ENCODE measurements at places on chromosomes 1 and 21.

- no peak for DNase-seq
These were observed 187.2 kb downstream of the NFIA start for GRCh38 chr1:61269602-61270001.

GRCh38 chr1:169949139-169949538, 55.4 kb upstream of the SCYL3 start:
- no peak for DNase-seq

DNA sequence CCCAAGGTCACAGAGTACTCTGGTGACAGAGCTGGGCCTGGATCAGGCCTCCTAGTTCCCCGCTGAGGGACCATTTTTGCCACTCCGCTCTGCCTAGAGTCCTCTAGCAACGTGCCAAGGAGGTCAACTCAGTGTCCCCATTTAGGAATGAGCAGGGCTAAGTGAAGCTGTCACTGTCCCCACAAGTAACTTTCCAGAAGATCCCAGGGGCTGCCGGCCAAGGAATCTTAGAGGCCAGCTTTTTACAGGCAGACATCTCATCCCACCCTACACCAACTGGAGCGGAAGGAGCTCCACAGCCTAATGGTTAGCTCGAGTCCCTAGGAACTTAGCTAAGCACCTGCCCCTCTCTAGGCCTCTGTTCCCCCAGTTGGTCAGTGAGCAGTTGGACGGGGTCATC, 59.7 kb downstream of the VWA5B1 start:
- DNase-seq = no peak

GRCh38 chr1:211287218-211287617, 28.1 kb downstream of the RCOR3 start:
- DNase-seq = no peak

DNA sequence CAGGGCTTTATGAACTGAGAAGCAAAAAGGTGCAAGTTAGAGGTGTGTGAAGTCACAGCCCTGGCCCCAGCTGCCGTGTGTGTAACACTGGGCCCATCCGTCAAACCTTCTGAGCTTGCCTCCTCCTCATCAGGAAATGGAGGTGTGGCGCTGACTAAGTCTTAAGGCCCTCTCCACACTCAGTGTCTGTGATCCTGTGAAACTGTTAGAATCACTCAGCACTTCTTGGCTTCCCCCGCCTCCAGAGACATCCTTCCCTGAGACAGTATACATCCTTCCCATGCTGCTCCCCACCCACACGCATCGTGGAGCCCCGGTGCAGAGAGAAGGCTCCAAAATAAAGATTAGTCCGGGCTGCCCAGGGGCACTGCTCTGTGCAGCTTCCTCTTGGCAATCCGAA, 33.3 kb downstream of the LRP8 start:
- peak; percentile 49 for DNase-seq

DNA sequence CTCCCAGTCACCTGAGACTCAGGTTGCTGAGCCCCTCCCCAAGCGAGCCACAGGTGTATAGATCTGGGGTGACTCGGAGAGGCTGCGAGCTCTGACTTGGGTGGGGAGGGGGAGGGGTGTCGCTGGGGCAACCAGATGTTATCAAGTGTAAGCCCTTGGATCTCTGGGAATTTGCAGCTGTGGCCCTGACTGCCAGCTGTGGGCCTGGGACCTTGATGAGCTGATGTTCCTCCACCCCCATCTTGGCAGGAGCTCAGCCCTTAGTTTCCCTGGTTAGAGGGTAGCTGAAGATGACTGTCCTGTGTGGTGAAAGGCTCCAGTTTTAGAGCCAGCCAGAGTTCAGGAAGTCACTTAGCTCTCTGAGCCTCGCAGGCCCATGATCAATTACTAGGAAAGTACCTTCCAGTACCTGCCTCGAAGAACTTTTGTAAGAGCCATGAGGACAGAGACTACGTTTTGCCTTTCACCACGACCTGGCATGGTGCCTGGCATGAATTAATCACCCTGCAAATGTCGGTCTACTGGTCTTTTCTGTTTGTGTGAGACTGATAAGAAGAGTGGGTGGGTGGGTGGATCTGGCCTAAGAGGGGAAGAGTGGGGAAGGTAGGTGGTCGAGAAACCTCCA, 55.8 kb downstream of the YARS1 start:
- DNase-seq = peak; percentile 95

- DNase-seq = peak; percentile 64
These were observed 31.9 kb downstream of the PUM1 start for GRCh38 chr1:31033598-31033997.

DNA sequence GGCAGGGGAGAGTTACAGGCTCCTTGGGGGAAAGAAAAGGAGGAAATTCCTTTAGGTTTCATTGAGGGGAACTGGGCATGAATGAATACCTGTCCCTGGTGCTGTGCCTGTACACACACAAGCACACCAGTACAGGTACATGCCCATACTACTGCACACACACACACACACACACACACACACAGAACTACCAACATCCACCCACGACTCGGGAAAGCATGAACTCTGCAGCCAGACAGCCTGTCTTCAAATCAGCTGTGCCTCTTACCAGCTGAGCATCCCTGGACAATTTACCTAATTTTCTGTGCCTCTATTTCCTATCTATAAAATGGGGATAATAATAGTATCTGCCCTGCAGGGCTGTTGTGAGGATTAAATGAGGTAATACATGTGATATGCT, 7.2 kb upstream of the GRIK3 start:
- no peak for DNase-seq

- no peak for DNase-seq
These were observed 15.4 kb upstream of the RNU1-4 start for GRCh38 chr1:16724718-16725438.

GRCh38 chr1:223140611-223141405, 2.2 kb downstream of the TLR5 start:
- DNase-seq = peak; percentile 52

GRCh38 chr1:91406773-91407389, 2.2 kb upstream of the HFM1 start:
- DNase-seq = no peak

GRCh38 chr1:91884459-91885212, 1.3 kb downstream of the TGFBR3 start:
- peak; percentile 18 for DNase-seq

- no peak for DNase-seq
These were observed 135.3 kb downstream of the RUNX1 start for GRCh38 chr21:34913811-34914210.

DNA sequence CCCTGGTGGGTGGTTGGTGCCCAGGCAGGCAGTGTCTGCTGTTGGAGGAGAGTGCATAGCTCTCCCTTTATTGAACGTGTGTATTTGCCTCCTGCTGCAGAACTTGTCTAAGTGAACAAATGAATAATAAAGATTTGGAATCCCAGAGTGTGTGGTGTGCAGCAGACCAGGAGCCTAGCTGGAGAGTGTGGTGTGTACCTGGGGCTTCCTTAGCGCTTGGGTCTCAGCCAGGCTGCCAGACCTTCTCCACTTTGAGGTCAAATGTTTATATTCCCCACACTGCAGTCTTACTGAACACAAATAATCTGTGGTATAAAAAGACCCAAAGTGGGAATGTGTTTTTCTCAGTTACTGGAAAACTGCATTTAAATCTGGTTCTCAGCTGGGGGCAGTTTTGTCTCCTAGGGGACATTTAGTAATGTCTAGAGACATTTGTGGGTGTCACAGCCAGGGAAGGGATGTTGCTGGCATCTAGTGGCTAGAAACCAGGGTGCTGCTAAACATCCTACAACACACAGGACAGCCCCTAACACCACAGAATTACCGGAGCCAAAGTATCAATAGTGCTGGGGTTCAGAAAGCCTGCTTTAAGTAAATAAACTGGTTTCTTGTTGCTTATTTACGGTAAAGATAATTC, 23.6 kb downstream of the SLC37A1 start:
- DNase-seq = no peak

DNA sequence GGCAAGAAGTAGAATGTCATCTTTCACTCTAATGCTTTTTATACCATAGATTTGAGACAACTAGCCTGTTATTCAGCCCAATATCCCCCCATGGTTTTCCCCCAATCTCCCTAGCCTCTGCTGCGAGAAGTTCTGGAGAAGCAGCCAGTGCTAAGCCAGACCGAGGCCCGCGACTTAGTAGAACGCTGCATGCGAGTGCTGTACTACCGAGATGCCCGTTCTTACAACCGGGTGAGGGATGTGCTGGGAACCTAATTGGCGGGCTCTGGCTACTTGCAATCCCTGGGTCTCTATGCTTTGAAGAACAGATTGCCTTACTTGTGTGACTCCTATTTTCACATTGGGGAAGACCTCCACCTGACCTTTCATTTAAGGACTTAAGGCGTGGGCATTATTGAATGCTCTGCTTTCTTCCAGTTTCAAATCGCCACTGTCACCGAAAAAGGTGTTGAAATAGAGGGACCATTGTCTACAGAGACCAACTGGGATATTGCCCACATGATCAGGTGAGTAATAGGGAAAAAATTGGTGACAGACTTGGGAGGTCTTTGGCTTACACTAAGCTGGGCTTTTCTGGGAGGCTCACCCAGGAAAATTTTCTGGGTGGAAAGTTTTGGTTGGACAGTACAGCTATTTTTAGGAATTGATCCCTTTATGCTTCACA, 1.9 kb downstream of the PSMB4 start:
- peak; percentile 19 for DNase-seq

DNA sequence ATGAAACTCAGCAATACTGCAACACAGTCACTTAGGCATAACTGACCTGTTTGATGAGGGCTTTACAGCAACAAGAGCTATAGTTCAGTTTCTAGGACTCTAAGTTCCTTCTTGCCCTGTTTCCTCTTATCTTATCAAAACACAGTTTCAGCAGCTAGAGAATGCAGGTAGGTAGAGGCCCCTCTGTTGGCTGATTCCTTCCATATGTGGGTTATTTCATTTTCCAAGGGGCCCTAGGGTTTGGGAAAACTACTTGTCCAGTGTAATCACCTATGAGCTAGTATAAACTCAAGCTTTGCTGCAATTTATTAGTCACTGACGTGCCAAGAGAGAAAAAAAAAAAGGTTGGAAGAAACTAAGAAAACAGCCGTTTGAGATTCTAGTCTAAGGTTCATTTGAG, 607.7 kb upstream of the USP24 start:
- DNase-seq = no peak

DNA sequence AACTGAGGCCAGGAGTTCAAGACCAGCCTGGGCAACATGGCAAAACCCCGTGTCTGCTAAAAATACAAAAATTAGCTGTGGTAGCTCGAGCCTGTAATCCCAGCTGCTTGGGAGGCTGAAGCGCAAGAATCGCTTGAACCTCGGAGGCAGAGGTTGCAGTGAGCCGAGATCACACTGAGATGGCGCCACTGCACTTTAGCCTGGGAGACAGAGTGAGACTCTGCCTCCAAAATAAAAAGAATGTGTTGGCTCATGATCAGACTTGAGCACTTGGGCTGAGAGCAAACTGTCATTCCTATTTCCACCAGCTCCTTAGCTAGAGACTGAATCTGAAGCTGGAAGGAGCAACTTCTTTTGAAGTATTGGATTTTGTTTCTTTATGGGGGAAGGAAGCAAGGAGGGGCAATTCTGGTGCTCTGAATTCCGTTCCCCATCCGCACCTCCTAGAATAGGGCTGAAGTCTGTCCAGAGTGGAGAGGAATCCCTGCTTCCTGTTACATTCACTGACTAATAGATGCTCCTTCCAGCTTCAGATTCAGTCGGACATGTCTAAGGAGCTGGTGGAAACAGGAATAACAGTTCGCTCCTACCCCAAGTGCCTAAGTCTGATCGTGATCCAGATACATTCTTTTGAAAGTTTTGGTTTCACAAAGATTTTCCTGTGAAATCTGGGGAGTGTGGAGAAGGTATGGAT, 3.8 kb downstream of the ZNF672 start:
- peak; percentile 44 for DNase-seq

- no peak for DNase-seq
These were observed 28.2 kb downstream of the RNF220 start for GRCh38 chr1:44433209-44433608.

DNA sequence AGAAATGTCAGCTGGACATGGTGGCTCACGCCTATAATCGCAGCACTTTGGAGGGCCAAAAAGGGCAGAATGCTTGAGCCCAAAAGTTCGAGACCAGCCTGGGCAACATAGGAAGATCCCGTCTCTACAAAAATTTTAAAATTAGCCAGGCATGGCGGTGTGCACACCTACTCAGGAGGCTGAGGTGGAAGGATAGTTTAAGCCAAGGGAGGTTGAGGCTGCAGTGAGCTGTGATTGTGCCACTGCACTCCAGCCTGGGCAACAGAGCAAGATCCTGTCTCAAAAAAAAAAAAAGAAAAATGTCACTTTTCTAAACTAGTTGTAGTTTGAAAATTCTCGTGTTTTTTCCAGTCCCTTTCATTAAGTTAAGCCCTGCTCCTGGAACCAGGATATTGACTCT, 9.1 kb downstream of the CLSTN1 start:
- DNase-seq = no peak

Measured in renal cortical epithelial cell (primary cell).